ENCODE measurements at places on chromosomes 2 and 18. TPM values are rescaled to one million over a fixed set of nuclear protein-coding genes. Genes with fewer than 3 reads are reported as not detected.

DNA sequence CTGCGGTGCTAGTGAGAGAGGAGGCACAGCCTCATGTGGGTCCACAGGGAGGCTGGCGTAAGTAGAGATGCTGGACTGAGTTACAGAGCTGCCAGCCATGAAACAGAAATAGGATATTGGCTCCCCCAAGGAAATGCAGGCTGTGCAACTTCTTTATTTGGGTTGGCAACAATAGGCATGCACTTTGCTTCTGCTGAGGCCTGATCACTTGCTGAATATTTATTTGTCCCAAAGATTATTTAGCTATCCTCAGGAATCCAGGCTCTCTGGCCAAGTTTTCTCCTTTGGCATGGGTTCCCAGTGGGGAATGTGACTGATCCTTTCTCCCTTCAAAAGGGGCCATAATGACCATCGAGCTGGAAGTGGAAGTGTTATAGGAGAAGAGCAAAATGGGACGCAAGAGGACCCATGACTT is 60.0 kb downstream of the MAPK4 start:
- H3K36me3 ChIP-seq: no peaks in the 10 kb centered on the region
- no peaks in the 10 kb centered on the region for H3K27me3 ChIP-seq
- no peak for DNase-seq
- peak overlapping the region; percentile 9 for H3K27ac ChIP-seq
- peaks cover 8% of the 10 kb centered on the region for H3K4me1 ChIP-seq

- H3K27ac ChIP-seq: no peak overlapping the region
- H3K27me3 ChIP-seq: no peaks in the 10 kb centered on the region
- no peak overlapping the region for H3K4me3 ChIP-seq
- DNase-seq: no peak
- H3K4me1 ChIP-seq: no peaks in the 10 kb centered on the region
These were observed 451.4 kb upstream of the ID2 start for GRCh38 chr2:8230466-8230865.

GRCh38 chr2:239244625-239245024 is 156.2 kb downstream of the HDAC4 start:
- no peak overlapping the region for H3K27ac ChIP-seq
- no peak overlapping the region for H3K4me3 ChIP-seq
- DNase-seq: no peak
- peaks cover 34% of the 10 kb centered on the region for H3K4me1 ChIP-seq

DNA sequence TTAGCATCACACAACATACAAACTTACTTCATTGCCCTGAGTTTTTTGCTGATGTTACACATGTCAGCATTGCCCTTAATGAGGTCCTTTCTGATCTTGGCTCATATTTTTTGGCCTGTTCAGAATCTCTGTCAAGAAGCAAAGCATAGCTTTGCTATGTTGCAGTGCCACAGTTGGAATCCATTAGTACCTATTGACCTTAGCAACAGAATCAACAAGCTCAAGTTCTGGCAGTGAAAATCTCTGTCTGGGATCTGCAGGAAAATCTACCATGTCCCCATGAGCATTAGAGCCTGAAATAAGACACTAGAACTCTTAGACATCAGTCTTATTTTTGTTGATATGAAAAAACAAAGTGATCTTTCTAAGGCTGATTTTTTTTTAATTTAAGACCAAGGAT is 105.6 kb upstream of the FHL2 start:
- no peaks in the 10 kb centered on the region for H3K27me3 ChIP-seq
- no peaks in the 10 kb centered on the region for H3K4me1 ChIP-seq
- H3K27ac ChIP-seq: no peak overlapping the region

- H3K36me3 ChIP-seq: no peaks in the 10 kb centered on the region
- H3K27me3 ChIP-seq: no peaks in the 10 kb centered on the region
- H3K4me1 ChIP-seq: no peaks in the 10 kb centered on the region
- peak; percentile 50 for DNase-seq
These were observed 153.7 kb upstream of the SERTAD2 start for GRCh38 chr2:64807417-64807816.

GRCh38 chr2:197309691-197310231 is 819 bp downstream of the ANKRD44 start:
- DNase-seq: peak; percentile 63
- H3K4me1 ChIP-seq: peaks cover 52% of the 10 kb centered on the region
- H3K27ac ChIP-seq: peak overlapping the region; percentile 91

DNA sequence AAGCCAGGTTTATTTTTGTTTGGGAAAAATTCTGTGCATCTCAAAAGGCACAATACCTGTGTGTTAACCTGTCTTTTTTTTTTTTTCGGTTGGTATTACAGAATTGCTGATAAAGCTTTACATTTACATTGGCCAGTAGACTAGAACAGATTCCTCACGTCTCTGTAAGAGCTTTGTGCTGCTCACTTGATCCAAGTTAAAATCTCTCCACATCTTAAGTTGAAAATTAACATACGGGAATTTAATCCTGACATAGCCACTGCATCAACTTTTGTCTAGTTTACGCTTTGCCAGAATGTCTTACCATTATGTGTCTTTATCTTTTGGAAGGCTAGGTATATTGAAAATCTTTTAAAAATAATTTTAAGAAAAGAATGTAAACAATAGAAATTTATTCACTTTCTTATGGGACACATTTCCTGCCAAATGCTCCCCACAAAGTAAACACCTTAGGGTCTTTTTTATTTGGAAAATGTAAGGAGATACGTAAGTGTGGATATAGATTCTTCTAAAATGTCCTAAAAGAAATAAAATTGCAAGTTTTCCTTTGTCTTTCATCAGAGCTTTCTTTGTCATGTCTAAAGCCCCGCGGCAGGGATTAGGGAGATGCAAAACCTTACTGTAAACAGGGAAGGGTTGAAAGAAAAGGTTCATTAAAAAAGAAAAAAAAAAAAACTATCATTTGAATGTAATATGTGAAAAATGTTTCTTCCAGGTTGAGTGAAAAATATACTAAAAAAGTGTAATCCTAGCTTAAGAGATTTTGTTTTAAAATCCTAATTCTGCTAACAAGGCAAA is 912.8 kb downstream of the NRXN1 start:
- H3K4me1 ChIP-seq: no peaks in the 10 kb centered on the region
- H3K36me3 ChIP-seq: no peaks in the 10 kb centered on the region

GRCh38 chr18:43830947-43831346 is 553.7 kb upstream of the SYT4 start:
- no peak for DNase-seq
- H3K4me3 ChIP-seq: no peak overlapping the region
- no peaks in the 10 kb centered on the region for H3K4me1 ChIP-seq
- no peak overlapping the region for H3K27ac ChIP-seq

- peak; percentile 56 for DNase-seq
- no peaks in the 10 kb centered on the region for H3K36me3 ChIP-seq
- no peaks in the 10 kb centered on the region for H3K27me3 ChIP-seq
These were observed 28.5 kb upstream of the NOSTRIN start for GRCh38 chr2:168773719-168774521.

GRCh38 chr18:73340135-73340977 is 472.6 kb upstream of the NETO1 start:
- no peaks in the 10 kb centered on the region for H3K36me3 ChIP-seq
- H3K27ac ChIP-seq: no peak overlapping the region
- no peak overlapping the region for H3K4me3 ChIP-seq
- H3K4me1 ChIP-seq: no peaks in the 10 kb centered on the region
- no peaks in the 10 kb centered on the region for H3K27me3 ChIP-seq

DNA sequence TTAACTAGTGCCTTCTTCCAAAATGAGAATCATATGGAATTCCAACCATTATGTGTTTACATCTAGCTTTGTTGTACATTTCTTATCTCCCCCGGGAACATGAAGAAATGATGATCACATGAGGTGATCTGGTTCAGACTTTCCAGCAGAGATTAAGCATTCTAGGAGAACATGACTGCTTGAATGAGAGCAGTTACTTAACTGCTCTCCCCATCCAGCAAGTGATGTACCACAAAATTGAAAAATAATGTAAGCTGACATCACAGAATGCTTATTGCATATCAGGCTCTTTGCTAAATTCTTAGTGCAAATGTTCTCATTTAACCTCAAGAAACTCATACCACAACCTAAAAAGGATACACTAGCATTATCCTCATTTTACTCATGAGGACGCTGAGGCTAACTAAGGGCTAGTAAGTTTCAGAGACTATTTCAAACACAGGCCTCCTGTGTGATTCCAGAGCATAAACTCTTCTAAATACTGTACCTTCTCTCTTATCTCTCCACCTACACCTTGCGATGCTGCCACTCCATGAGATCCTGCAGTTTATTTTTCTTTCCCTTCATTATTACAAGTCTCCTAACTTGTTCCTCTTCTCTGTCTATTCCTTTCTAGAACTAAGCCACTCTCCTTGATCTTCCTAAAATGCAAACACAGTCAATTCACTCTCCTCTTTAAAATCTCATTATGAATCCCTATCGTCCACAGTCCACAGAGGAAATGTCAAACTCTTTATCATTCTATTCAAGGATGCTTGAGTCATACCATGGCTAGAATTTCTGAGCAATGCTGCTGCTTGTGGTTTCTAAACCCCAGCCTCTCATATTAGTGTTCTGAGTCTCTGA is 1224.8 kb upstream of the ZEB2 start:
- H3K4me3 ChIP-seq: no peak overlapping the region
- no peak overlapping the region for H3K27ac ChIP-seq
- H3K36me3 ChIP-seq: no peaks in the 10 kb centered on the region
- no peak for DNase-seq
- H3K4me1 ChIP-seq: peaks cover under 1% of the 10 kb centered on the region

DNA sequence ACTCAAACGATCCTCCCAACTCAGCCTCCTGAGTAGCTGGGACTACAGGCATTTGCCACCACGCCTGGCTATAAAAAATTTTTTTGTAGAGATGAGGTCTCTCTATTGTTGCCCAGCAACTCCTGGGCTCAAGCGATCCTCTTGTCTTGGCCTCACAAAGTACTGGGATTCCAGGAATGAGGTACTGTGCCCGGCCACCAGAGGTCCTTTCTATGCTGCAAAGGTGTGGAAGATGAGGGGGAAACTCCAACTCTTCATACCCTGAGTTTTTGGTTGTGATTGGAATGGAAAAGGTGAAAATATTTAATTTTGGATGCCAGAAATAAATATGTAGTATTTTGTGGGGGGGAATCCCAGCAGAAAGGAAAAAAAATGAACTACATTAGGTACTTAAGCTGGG is 36.0 kb downstream of the MRPL33 start:
- peak; percentile 49 for DNase-seq
- H3K27ac ChIP-seq: no peak overlapping the region
- H3K36me3 ChIP-seq: no peaks in the 10 kb centered on the region
- peaks cover 11% of the 10 kb centered on the region for H3K4me1 ChIP-seq
- no peak overlapping the region for H3K4me3 ChIP-seq

GRCh38 chr2:48568547-48568946 is 38.6 kb downstream of the STON1 start:
- H3K27ac ChIP-seq: no peak overlapping the region
- DNase-seq: no peak
- no peaks in the 10 kb centered on the region for H3K27me3 ChIP-seq
- H3K36me3 ChIP-seq: no peaks in the 10 kb centered on the region
- peaks cover 21% of the 10 kb centered on the region for H3K4me1 ChIP-seq

- no peaks in the 10 kb centered on the region for H3K27me3 ChIP-seq
- H3K27ac ChIP-seq: no peak overlapping the region
- no peak overlapping the region for H3K4me3 ChIP-seq
- peak; percentile 42 for DNase-seq
- H3K4me1 ChIP-seq: peaks cover 5% of the 10 kb centered on the region
These were observed 370.8 kb downstream of the OSR1 start for GRCh38 chr2:18987592-18988073.

DNA sequence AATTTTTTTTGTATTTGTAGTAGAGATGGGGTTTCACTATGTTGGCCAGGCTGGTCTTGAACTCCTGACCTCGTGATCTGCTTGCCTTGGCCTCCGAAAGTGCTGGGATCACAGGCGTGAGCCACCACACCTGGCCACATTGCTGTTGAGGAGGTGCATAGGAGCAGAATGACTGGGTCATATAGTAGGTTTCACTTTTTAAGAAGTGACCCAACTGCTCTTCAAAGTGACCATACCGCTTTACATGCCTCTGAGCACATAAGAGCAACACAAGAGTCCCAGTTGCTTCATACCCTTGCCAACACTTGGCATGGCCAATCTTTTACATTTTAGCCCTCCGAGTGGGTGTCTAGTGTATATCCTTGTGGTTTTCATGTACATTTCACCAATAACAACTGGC is 28.9 kb downstream of the RRM2 start:
- H3K27me3 ChIP-seq: no peaks in the 10 kb centered on the region
- no peaks in the 10 kb centered on the region for H3K4me1 ChIP-seq
- no peak overlapping the region for H3K4me3 ChIP-seq
- DNase-seq: no peak

DNA sequence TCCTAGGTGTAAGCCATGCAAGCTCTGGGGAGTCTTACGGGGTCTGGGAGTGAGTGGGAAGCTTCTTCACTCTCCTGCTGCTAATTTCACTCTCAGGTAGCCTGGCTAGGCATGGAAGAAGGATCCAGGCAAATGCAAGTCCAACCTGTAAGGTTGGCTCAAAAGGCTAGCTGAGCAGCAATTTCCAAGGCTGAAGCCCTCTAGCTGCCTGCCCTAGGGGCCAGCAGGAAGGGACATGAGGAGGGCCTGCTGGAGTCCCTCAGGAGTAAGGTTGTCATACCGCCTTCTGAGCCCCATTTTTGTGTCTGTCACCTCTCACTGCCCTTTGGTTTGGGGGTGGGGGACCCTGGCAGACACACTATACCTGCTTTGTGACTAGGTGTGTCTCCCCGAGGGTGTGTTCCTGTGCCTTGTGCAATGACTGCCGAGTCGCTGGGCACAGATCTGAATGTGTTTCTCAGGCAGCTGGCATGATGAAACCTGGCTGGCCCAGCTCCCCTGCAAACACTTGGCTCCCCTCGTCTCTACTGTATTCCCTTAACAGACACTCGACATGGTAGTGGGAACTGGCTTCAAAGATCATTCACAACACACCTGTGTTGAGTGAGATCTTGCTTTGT is 123.9 kb upstream of the FAM136A start:
- no peak overlapping the region for H3K4me3 ChIP-seq
- DNase-seq: peak; percentile 64
- H3K27ac ChIP-seq: no peak overlapping the region
- H3K27me3 ChIP-seq: no peaks in the 10 kb centered on the region

DNA sequence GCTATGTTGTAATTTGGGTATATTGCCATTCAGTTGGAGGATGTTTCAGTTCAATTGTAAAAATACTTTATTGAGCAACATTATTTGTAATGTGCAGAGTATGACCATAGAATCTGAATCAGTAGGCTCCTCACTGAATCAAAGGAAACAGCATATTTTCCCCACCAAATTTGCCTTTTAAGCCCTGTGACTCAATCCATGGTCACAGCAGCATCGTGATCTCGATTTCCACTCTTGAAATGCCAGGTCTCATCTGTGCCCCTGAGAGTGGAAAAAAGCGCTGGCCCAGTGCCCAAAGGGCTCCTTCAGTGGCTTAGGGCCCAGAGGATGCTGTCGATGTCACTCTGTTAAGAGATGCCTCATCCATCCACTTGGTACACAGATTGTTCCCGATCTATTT is 57.5 kb downstream of the FHOD3 start:
- no peak overlapping the region for H3K27ac ChIP-seq
- H3K4me1 ChIP-seq: no peaks in the 10 kb centered on the region
- no peak overlapping the region for H3K4me3 ChIP-seq

GRCh38 chr2:122414902-122415301 is 659.5 kb downstream of the TSN start:
- H3K27ac ChIP-seq: no peak overlapping the region
- no peaks in the 10 kb centered on the region for H3K36me3 ChIP-seq
- no peaks in the 10 kb centered on the region for H3K4me1 ChIP-seq
- no peak overlapping the region for H3K4me3 ChIP-seq

AQP4 gene
- total RNA-seq: 301 TPM

KCNJ13 gene
- total RNA-seq: not detected

REG3A gene
- not detected for total RNA-seq

LYPD1 gene
- total RNA-seq: 1.5 TPM

CXCR2 gene
- total RNA-seq: 20.1 TPM

CLEC4F gene
- total RNA-seq: 0.71 TPM

UGT1A3 gene
- total RNA-seq: not detected

SH3BP4 gene
- 36.8 TPM for total RNA-seq

HRH4 gene
- total RNA-seq: 2.0 TPM

Measured in lower lobe of right lung (tissue), 2 donors.